ENCODE measurements at places on chromosomes 1 and 21.

- no peak for DNase-seq
These were observed 15.4 kb upstream of the FRRS1 start for GRCh38 chr1:99781798-99782197.

DNA sequence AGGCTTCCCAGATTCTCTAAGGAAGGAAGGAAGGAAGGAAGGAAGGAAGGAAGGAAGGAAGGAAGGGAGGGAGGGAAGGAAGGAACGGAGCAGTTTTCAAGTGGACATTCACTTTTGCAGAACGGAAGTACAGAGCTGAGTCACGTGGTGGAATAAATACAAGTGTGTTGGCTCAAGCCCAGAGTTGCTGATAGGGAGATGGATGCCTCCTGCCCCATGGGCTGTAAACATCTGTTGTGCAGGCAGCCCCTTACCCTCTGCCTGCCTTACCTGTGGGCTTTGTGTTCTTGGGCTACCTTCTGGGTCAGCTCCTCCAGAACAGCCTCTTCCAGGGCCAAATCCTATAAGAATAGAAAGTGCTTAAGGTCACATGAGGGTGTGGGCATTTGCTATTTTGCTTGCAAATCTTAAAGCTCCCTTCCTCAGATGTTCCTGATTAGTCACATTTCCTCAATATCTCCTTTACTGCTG, 121.7 kb downstream of the SMYD2 start:
- DNase-seq = no peak

GRCh38 chr21:26965907-26966581, 844 bp downstream of the ADAMTS5 start:
- peak; percentile 73 for DNase-seq

DNA sequence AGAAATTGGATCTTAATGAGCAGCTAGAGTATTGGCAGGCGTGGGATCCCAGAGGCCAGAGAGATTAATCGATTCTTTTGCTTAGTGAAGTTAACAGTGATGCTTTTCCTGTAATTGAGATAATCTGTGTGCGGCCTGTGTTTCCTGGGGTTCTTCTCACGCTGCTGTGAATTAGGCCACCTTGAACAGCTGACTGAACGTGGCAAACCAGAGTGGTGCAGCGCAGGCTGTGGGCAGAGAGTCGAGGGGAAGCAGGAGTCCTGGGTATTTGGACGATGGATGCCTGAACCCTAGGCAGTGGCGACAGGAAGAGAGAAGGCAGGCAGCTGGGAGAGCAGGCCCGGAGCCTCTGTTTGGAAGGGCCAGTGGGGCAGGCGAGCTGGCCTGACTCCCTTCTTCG, 51.7 kb downstream of the RYR2 start:
- DNase-seq = no peak

GRCh38 chr1:209853676-209854075, 25.9 kb downstream of the UTP25 start:
- DNase-seq = no peak

DNA sequence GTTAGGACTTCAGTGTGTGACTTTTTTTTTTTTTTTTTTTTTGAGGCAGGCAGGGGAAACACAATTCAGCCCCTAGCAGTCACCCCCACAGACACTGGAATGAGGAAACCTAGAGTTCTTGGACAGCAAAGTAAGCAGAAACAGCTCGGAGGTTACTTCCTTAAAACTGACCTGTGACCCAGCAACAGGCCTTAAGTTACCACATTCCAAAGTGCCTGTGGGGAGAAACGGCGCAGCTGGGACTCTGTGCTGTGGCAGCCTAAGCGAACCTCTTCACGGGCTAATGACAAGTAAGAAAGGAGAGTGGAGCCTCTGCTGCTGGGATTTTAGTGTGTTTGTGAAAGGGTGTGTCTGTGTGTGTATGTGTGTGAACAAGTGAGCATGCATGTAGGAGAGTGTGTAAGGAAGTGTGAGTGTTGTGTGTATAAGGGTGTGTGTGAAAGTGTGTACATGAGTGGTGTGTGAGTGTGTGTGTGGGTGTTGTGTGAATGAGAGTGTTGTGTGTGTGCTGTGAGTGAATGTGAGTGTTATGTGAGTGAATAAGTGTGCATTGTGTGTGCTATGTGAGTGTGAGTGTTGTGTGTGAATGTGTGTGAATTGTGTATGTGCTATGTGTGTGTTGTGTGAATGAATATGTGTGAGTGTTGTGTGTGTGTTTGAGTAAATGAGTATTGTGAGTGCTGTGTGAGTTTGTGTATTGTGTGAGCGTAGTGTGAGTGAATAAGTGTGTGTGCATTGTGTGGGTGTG, 180.8 kb downstream of the BRINP2 start:
- DNase-seq = no peak

DNA sequence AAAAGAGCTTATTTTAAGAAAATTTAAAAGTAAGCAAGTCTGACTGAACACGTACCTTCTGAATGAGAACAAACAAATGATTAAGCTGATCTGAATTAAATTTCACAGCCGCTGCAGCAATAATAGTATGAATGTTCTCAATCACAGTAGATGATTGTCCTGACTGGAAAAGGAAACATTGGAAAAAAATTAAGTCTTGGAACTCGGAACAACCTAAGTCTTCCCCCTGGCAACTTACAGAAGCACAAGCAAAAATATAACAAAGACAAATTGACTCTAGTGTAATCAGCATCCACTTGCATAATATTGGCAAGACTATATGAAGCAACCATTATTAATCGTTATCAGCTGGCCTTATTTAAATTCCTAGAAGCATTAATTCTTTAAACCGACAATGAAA, 60.5 kb downstream of the USP24 start:
- no peak for DNase-seq

DNA sequence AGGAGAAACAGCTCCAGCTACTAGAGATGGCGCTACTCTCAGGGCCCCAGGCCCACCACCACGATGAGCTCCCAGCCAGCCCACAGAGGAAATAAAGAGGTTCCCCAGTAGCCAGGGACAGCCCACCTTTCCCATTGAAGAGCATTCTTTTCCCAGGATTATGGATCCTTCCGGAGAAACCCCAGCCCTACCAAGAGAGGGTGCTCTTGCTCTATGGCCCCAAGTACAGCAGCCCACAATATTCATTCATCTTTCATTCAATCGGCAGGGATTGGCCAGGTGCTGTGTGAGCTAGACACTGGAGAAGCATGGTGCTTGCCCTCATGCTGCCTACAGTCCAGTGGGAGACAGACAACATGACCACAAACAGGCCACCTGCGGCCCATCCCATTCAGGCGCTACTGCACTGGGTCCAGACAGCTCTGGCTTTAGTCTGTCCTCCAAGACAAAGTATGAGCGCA, 29.9 kb downstream of the PMVK start:
- DNase-seq = no peak

DNA sequence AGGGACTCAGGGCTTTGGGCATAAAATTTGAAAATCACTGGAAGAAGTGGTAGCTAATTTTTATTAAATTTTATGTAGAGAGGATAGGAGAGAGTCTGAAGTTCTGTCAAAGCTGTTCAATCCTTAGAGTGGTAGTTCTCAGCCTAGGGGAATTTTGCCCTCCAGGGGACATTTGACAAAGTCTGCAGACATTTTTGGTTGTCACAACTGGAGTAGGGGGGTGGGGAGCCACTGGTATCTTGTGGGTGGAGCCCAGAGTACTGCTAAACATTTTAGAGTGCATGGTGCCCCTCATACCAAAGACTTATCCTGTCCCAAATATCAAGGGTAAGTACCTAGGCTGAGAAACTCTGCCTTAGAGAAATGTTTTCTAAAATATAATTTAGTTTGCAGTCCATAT, 30.2 kb downstream of the RASAL2 start:
- DNase-seq = no peak

DNA sequence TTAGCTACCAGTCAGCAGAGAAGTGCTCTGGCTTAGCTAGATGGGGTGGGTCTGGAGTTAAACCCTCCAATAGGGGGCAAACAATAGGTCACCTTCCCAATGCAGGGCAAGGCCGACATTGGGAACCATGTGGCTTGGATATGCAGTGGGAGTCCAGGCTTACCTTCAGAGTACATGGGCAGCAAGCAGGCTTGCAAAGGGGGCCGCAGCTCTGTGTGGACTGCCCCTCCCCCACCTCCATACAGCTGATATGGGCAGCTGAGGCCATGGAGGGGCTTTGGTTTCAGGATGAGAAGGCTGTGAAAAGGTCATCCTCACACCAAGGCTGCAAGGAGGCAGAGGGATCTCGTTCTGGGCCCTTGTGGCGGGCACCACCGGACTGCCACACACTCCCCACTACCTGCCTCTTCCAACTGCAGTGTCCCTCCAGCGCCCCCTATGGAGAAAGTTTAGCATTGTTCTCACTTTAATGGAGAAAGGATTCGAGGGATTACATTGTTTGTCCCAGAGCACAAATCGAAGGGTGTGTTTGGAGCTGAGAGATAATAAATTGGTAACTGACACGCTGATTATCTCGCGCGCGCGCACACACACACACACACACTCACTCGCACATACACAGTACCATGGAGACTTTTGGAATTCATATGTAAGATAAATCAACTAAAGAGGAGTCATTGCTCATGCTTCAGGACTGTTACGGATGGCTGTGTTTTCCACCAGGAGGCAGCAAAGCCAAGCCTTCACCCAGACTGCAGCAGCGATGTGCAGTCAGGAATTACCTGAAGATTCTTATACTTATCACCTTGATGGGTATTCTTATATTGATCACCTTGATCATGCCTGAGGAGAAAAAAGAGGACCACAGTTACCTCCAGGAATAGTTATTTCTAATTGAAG, 7.0 kb upstream of the SMCP start:
- DNase-seq = peak; percentile 41

DNA sequence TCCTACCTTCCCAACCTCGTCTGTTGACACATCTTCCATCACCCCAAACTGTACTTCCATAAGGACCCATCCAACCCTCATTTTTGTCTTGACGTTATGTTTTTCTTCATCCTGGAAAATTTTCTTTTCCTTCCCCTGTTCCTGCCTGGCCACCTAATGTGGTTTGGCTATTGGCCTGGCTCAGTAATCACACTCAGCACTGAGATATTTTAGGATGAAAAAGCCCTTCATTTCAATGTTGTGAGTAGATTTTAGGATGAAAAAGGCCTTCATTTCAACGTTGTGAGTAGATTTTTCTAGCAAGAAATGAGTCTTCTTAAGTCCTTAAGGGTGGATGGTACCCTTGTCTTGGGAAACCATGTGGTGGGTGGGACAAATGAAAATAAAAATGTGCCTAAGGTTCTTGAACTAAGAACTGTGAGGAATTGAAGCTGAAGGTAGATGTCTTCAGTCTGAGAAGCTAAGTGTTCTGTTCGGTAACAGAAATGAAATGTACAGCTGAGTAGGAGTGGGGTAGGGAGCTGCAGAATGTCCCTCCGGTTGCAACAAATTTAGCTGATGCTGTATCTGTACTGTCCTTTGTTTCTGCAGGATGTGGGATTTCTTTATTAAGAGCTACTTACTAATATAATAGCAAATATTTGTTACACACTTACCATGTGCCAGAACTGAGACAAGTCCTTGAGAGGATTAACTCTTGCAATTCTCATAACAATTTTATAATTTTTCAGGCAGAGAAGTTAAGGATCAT, 36.1 kb downstream of the DNTTIP2 start:
- DNase-seq = no peak

- no peak for DNase-seq
These were observed 13.2 kb downstream of the TMEM81 start for GRCh38 chr1:205071028-205071409.

- DNase-seq = no peak
These were observed 792 bp downstream of the GOLPH3L start for GRCh38 chr1:150696162-150696561.

- no peak for DNase-seq
These were observed 940 bp downstream of the NES start for GRCh38 chr1:156676114-156676819.

- no peak for DNase-seq
These were observed 293.1 kb downstream of the LMX1A start for GRCh38 chr1:165063181-165063965.

DNA sequence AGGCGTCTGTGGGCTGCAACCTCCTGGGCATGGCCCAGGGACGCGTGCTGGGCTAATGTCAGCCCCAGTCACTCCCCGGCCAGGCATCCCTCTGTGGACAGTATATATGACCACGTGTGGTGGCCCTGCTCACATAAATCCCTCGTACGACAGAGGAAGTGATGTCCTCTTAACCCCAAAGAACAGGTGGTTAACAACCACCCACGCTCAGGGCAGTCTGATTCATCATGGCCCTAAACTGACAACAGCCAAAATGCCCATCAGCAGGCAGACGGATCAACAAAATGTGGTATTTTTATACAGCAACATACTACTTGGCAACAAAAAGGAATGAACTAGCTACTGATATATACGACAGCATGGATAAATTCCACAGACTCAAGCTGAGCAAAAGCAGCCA, 51.0 kb downstream of the ECE1 start:
- DNase-seq = peak; percentile 76

- no peak for DNase-seq
These were observed 206.8 kb downstream of the ST6GALNAC3 start for GRCh38 chr1:76281306-76281705.

DNA sequence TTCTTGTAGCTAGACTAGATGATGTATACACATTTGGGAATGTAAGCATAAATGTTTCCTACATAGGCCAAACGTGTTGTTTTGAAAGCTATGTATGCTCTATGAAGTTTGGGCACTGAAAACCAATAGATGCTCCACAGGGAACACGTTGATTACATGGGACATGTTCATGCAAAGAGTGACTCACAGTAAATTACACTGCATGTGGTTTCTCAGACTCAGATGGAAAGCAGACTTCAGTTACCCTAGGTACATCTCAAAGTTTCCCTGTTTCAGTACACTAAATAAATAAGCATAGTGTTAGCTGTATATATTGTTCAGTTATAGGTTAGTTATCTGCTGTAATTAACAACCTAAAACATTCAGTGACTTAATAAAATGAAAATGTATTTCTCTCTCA, 301.9 kb upstream of the RUNX1 start:
- no peak for DNase-seq

DNA sequence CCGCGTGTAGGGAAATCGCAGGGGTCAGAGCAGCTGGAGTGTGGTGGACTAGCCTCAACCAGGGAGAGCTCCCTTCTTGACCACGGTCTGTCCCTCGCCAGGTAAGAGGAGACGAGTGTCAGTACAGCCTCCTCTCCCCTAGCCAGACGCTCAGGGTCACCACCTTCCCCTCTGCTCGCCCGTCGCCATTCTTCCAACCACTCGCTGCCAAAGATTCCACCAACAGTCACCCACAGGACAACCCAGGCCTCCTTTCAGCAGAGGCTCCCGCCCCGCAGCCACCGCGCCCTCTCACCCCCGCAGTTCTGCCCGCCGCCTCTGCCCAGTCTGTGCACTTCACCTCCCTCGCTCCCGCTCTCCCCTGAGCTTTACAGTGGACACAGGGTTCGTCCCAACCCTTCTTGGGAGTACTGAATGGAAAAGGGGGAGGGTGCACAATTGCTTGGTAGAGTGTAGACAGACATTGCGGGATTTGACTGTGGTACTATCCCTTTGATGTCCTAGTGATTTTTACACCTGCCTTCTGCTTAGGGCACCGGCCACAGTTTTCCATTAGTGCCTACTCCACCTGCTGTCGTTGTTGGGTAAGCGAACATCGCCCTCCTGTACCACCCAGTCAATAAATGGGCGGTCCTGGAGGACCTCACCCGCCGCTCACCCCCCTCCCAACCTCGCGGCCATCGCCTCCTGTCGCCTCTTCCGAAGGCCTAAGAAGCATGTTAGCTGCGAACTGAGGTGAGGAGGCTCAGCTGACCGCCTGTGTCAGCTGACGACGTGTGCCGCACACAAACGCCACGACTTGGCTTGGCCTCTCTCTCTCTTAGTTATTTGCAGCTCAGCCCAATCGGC, 9.2 kb upstream of the NBPF11 start:
- DNase-seq = no peak

All from MG63 (cell line).